ENCODE measurements at places on chromosomes 12 and 14.

DNA sequence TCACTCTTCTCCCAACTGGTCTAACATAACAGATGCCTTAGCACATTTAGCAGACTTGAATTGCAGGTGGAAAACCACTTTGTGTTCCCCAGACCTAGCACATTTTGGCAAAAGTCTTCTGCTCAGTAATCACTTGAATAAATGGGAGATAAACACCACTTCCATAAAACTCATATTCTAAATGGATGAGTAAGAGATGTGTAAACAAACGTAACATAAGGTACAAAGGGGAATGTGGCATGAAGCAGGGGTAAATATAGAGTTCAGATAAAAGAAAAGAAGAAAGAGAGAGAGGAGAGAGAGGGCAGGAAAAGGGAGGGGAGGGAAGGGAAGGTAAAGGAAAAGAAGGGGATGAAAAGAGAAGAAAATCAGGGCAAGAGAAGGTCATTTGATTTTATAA, 17.0 kb upstream of the KERA start:
- DNase-seq: no peak

DNA sequence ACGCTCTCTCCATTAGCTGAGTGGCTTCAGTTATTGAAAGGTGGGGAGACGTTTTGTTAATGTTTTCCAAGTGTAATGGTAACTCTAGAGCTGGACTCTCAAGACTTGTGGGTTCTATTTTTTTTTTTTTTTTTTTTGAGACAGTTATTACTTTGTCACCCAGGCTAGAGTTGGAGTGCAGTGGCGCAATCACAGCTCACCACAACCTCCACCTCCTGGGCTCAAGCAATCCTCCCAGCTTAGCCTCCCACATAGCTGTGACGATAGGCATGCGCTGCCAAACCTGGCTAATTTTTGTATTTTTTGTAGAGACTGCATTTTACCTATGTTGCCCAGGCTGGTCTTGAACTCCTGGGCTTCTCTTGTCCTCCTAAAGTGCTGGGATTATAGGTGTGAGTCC, 26.2 kb downstream of the ATF1 start:
- no peak for DNase-seq

- no peak for DNase-seq
These were observed 6.9 kb downstream of the PHETA1 start for GRCh38 chr12:111361717-111362576.

- no peak for DNase-seq
These were observed 13.3 kb downstream of the BTBD7 start for GRCh38 chr14:93319494-93319893.

DNA sequence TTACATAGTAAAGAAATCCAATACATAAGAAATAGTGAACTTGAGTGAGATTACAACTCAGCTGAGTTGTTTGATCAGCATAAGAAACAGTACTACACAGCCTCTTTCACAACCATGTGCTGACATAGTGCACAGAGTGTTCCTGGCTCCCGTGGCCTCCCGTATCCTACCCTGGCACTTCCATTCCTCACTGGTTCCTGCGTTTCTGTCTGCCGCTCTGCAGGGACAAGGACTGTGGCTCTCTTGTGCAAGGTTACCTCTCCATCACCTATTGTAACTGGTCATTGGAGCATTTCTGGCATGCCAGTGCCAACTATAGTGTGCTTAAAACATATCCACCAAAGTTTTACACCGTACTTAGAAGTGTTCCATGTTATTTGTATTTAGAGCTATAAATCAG, 46.3 kb upstream of the PCED1B start:
- no peak for DNase-seq

- no peak for DNase-seq
These were observed 6.6 kb downstream of the CFAP54 start for GRCh38 chr12:96495841-96496545.

DNA sequence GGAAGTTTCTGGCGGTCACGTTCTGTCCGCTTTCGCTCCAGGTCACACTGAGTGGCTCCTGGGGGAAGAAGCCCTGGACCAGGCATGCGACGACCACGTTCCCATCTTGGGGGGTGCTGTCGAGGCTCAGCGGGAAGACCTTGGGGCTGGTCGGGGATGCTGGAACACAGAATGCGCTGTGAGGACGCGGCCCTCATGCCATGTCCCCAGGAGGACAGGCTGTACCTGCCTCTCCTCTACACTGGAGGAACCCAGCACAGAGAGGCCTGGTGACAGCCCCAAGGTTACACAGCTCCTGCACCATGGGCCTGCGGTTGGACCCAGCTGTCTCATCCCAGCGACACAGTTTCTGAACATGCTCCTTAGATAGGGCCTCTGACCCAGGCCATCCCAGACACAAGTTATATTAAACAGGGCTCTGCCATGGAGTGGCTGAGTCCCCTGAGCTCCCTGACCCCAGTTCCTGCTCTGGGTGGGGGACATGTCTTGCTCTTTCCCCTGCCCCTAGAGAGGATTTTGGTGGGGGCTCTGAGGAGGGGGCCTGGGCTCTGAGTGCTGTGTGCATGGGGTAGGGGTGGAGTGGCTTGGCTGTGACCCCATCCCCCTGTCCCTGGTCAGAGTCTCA, 62.0 kb downstream of the TMEM121 start:
- no peak for DNase-seq

- DNase-seq: no peak
These were observed 433.8 kb downstream of the FUT8 start for GRCh38 chr14:65846196-65846868.

DNA sequence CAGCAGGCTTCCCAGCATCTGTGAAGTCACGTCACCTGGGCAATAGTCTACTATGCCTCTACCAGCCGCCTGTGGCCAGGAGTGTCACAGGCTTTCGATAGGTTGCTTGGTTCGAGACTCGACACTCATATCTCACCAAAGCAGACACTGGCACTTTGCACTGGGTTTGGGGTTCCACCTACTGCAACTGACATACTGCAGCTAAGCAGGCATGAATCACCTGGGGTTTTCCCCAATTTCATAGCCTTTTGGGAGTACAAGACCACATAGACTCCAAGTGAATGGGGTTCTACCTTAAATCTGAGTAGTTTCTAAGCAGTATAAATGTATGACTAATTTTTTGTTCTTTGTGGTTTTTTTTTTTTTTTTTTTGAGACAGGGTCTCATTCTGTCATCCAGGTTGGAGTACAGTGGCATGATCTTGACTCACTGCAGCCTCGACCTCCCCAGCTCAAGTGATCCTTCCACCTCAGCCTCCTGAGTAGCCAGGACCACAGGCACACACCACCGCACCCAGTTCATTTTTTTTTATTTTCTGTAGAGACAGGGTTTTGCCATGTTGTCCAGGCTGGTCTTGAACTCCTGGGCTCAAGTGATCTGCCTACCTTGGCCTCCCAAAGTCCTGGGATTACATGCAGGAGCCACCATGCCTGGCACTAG, 32.1 kb downstream of the DMAC2L start:
- no peak for DNase-seq

DNA sequence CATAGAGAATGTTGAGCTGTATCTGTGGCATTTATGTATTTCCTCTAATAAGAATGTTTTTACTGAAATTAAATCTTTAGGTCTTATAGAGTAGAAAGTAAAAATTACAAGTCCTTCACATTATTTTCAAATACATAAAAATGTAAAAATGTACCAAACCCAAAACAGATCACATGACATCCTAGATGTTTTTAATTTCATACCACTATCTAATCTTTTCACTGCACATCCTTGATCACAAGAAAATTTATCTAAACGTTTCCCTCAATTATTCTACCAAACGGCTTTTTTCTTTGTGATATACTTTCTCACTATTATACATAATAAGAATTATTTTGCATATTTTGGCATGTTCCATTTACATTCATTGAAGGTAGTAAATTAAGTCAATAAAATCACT, 18.3 kb downstream of the SGPP1 start:
- no peak for DNase-seq

GRCh38 chr12:124100572-124101178, 127.7 kb downstream of the ZNF664 start:
- DNase-seq: no peak

DNA sequence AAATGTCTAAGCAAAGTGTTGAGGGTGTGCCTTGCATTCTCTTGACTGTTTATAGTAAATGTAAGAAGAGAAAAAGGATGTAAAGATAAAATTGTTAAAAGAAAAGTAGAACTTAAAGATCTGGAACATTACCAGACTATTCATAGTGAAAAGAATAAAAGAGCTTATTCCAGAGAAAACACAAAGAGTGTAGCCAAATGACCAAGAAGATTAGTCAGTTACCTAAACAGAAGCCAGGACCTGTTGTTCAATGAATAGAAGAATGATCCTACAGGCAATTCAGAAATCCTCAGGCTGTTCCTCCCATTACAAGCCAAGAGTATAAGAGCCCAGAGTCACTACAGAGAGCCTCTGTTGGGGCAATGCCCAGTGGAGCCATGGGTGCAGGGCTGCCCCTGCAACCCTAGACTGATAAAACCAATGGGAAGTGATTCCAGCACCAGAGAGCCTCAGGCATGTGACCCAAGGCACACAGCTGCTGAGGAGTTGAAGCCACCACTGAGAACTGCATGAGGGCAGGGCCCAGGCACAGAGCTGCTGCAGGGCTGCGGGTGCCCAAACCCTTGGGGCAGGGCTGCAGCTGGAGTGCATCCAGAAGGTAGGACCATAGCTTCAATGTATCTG, 91.1 kb upstream of the SLC38A4 start:
- DNase-seq: no peak

- DNase-seq: no peak
These were observed 12.4 kb downstream of the EIF2B1 start for GRCh38 chr12:123621101-123621500.

- no peak for DNase-seq
These were observed 473.5 kb downstream of the PRKD1 start for GRCh38 chr14:29454026-29454693.

- DNase-seq: no peak
These were observed 123.0 kb downstream of the SCARB1 start for GRCh38 chr12:124740691-124741137.

GRCh38 chr14:67957946-67958345, 138.4 kb downstream of the RAD51B start:
- DNase-seq: no peak

GRCh38 chr14:48586099-48586498, 910.7 kb upstream of the MDGA2 start:
- no peak for DNase-seq

DNA sequence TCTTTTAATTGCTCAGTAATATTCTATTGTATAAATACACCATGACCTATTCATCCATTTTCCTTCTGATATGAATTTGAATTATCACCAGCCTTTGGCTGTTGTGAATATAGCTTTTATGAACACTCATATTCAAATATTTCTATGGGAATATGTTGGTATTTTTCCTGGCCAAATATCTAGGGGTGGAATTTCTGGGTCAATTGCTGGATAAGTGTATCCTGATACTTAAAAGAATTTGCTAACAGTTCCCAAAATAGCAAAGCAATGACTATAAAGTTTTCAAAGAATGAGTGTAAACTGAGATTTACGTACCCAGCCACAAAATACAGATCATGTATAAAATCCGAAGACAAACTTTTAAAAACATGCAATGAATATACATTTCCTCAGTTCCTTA, 148.7 kb upstream of the CLEC14A start:
- DNase-seq: no peak

DNA sequence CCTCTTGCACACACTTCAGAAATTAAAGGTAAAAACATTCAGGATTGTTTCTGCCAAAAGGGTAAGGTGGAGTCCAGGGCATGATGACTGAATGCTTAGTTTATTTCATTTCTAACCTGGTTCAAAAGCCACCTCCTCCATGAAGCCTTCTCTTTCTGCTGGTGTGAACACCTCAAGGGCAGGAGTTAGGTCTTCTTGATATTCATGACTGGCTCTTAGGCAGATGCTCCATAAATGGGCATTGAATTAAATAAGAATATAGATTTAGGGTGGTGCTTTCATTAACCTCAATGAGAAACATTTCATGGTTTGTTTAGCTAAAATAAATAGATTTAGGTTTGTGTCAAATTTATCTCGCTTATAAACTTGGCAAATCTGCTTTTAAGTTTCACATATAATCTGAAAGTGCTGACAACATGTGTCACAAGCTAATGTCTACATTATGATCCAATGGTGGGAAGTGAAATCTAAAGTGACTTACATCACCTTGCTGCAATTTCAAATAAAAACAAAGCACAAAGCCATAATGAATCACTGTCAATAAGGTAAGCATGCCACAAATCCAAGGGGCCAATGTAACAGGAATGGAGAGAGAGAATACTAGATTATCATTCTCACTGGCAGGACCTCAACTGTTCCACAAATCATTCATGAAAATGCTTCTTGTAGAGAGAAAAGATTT, 72.7 kb upstream of the GRIP1 start:
- DNase-seq: no peak

DNA sequence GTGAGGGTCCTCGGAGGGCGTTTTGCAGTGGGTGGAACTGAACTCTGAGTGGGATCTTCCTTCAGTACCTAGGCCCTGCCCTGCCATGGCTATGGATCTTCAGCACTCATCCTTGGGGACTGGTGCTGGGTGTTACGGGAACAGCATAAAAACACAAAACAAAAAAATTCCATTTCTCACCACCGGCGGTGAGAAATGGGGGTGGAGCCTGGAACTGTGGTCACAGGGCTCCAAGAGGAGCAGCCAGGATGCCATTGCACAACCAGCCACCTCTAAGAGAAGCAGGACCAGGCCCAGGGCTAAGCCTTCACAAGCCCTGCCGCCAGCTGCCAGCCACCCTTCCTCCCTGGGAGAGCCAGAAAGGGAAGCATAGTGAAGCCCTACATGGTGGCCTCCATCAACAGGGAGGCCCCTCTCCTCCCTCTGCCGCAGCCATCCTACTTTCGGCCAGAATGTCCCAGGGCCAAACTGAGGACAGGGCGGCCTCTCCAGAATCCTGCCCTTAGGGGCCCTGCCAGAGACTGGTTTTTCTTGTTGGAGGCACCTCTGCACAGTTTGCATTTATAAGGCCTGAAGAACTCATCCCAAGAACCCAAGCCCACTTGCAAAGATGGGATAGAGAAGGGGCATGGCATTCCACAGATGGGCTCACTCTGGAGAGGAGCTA, 76.5 kb downstream of the VCPKMT start:
- no peak for DNase-seq

DNA sequence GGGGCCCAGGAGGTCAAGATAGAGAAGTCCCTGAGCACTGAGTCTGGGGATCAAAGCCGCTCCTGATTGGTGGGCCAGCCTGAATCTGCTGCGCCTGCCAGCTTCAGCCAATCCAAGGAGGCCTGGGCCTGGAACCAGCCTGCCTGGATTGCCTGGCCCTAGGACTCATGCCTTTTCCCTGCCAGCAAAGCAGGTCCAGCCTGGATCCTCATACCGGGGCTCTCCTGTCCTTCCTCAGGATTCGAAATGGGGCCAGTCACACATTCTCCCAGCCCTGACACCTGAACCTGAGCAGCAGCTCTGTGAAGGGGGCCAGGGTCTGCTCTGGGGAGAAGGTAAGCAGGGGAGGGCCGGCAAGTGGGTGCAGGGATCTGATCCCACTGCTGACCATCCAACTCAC, 81.9 kb downstream of the NINJ2 start:
- DNase-seq: no peak

DNA sequence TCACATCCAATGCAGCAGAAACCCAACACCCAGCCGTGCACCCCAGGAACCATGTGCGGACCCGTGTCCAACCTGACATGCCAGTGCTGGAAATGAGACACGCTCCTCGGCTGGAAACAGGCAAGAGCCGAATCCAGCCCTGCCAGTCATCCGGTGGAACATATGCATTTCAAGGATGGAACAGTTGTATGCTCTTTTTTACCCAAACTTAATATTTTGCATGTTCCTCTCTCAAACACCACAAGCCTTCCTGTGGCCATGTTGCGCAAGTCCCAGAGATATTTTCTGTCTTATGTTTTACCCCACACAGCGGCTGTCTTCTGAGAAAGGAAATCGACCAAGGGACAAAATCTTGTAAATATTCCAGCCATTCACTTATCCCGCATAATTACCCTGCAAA, 196.9 kb downstream of the BCL11B start:
- DNase-seq: no peak

- DNase-seq: peak; percentile 59
These were observed 1.8 kb downstream of the LRIG3 start for GRCh38 chr12:58918469-58918844.
